Hippocampal formation (tissue), 2 donors: ENCODE measurements at places on chromosomes 4 and X.

- DNase-seq, result no peak
Observed at GRCh38 chr4:105921301-105921700, 26.0 kb downstream of the NPNT start.

DNA sequence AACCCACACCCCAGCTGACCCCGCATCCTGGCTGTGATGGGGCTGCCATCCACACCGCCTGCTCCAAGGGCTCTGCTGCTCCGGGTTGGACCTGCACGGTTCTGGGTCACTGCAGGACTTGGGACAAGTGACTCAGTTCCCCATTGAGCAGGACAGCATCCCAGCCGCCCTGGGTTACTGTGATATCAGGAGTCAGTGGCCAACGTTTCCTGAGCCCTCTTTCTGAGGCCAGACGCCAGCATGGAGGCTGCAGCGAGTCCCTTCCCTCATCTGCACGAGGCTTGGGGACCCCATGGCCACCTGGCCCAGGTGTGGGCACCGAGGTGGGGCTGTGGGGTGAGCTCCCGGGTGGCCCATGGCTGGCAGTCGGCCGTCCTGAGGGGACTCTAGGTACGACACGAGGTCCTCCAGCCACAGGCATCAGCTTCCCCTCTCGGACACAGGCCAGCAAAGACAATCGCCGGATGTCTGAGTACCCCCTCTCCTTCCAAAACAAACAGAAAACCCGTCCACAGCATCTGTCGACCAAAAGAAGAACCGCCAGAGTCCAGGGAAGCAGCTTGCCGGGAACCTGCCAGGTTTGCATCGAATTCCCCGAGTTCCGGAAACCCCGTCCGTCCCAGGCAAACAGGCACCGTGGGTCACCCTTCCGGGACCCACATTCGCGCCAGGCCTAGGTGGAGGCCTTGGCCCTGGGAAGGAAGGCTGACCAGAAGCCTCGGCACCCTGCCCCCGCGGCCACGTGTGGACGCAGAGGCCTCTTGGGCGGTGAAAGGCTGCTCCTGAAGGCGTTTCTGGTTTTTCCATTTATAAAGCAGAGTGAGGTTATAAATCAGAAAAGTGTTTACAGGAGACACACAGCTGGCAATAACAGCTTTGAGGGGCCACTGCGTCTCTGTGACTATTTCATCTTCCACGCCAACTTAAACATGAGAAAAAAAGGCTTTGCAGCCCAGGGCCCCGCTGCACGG lies 136.0 kb downstream of the FAM53A start:
- DNase-seq, result no peak

DNA sequence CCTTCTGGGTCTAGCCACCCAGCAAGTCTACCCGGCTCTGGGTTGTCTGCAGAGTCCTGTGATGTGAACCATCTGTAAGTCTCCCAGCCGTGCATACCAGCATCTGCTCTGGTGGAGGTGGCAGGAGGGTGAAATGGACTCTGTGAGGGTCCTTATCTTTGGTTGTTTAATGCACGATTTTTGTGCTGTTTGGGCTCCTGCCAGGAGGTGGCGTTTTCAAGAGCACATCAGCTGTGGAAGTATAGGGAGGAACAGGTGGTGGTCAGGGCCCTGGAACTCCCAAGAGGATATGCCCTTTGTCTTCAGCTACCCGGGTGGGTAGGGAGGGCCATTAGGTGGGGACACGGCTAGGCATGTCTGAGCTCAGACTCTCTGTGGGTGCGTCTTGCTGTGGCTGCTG lies 66.5 kb upstream of the ZFP42 start:
- no peak for DNase-seq

- no peak for DNase-seq
Observed at GRCh38 chr4:74098427-74098994, 484 bp downstream of the CXCL2 start.

- no peak for DNase-seq
Observed at GRCh38 chr4:124104628-124105027, 607.9 kb downstream of the ANKRD50 start.

- DNase-seq, result no peak
Observed at GRCh38 chrX:131979116-131979515, 44.0 kb upstream of the STK26 start.
